ENCODE measurements at places on chromosomes 3 and 15.

DNA sequence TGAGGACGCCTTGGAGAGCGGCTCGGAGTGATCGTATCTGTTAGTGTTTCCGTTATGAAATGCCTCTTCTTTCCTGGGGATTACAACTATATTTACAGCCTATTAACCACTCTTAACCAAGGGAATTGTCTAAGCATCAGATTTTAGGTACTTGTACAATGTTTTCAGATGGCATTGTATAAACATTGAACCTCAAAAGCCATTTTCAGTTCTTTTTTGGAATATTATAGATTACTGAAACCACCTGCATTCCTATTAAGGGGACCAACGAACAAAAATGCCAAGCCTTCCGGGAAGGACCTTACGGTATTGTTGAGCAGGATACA lies 1.1 kb downstream of the NEO1 start:
- no peak for DNase-seq

GRCh38 chr3:37940242-37940908 lies 50.2 kb upstream of the VILL start:
- no peak for DNase-seq

DNA sequence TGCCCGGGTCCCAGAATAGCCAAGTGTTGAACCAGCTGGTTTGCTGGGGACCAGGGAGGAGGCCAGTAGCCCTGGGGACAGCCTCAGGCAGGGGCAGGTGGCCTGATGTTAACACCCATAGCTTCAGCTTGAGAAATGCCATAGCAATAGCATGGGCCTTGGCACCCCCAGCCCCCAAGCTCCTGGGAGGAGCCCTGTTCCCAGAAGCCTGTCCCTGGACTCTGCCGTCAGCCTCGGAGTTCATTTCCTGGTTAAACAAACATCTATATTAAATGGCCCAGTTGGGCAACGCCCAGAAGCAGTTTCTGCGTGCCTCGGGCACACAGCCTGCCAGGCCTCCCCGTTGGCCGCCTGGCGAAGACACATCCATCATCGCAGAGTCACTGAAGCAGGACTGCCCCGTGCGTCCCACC lies 58.2 kb downstream of the FGD5 start:
- no peak for DNase-seq

DNA sequence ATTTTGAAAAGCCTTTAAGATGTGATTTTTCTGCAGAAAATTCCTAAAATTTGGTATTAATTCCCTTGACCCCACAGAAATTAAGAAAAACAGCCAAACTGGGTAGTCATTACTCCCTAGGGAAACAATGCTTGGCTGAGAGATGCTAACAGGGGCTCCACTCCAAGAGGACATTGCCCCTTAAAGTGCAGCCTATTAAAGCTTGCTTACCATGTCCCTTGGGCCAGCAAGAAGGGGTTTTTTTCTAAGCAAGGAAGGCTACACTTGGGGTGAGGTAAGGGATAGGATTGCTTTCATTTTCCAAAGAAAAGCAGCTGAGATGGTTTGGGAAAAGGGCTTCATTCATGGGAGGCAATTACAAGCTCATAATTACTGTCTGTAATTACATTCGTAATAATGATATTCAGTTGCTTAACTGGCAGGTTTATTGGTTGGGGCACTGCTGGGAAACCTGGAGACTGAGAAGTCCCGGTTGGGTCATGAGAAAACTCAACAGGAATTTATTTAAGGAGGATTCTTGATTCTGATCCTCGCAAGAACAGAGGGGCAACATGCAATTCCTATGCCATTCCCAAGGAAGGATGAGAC lies 247.5 kb downstream of the NR1D2 start:
- DNase-seq = no peak

DNA sequence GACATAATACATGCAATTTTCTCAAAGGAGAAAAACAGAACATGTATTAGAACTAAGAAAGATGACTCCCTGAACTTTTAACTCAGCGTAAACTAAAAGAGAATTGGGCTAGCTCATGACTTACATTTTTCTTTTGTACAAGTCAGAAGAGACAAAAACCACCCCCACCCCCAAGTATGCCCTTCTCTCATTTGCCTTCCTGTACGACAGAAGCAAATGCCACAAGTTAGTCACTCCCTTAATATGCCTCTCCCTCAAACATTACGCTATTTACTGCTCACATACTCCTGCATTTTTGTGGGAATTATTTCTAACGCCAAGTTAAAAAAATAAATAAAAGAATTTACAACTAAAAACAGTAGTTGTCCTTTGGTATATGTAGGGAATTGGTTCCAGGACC lies 22.0 kb downstream of the CPEB1 start:
- no peak for DNase-seq

- DNase-seq = no peak
Measured at GRCh38 chr15:87224404-87224803, 1032.1 kb downstream of the NTRK3 start.

DNA sequence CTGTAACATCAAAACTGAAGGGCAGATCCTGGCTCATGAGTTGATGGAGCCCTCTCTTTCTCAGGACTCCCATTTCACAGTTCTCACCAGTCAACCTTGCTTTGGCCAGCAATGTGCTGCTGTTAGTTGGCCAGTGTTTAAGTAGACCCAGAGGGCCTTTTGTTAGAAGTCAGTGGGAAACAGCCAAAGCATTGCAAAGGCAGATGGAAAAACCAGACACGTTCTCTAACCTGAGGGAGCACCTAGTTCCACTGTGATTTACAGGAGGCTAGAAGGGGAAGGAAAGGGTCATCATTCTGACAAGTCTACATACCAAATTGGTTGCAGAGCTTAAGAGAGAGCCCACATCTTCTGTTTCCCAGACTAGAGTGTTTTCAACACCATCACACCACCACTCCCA lies 196.4 kb downstream of the OPA1 start:
- no peak for DNase-seq

DNA sequence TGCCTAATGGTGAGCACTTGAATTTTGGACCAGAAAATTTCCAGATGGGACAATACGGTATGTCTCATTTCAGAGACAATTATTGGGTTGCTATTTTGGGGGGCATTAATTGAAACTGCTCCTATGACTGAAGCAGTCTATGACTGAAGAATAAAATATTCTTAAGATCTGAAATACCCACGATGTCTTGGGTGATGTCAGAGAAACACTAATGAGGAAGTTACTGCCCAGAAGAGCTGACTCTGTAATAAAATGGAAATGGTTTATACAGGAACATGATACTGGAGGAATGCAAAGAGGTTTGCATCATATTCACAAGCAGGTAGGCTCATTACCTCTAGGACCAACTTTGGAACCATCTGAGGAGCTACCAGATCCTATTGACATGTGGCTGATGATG lies 68.7 kb downstream of the IL12A start:
- DNase-seq = no peak

DNA sequence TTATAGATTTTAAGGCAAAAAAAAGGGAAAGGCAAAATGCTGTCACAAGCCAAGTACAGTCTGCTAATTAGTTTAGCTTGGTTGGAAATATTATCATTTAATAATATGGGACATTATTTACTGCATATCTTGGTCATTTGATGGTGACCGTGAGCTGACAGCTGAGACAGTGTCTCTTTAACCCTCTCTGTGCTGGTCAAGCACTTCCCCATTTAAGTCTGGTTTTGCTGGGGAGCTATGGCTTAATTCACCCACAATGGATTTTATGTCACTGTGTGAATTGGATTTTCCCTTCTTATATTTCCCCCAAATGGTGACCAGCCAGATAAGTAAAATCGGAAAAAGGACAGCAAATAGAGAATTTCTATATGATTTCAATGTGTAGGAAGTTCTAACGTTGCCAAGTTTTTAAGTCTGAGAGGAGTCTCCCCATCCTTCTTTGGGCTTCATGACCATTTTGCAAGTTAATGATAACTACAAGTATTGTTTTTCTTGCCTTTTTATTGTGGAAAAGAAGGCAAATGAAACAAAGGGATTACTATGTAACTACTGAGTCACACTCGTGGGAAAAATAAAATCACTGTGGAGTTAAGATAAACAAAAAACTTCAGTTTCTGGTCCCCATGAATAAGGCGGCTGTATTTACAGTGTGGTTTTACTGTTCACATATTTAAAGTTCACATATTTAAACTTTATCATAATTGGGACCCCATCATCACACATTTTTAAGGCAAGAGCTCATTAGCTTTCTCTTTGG lies 373.5 kb downstream of the NR2F2 start:
- no peak for DNase-seq

DNA sequence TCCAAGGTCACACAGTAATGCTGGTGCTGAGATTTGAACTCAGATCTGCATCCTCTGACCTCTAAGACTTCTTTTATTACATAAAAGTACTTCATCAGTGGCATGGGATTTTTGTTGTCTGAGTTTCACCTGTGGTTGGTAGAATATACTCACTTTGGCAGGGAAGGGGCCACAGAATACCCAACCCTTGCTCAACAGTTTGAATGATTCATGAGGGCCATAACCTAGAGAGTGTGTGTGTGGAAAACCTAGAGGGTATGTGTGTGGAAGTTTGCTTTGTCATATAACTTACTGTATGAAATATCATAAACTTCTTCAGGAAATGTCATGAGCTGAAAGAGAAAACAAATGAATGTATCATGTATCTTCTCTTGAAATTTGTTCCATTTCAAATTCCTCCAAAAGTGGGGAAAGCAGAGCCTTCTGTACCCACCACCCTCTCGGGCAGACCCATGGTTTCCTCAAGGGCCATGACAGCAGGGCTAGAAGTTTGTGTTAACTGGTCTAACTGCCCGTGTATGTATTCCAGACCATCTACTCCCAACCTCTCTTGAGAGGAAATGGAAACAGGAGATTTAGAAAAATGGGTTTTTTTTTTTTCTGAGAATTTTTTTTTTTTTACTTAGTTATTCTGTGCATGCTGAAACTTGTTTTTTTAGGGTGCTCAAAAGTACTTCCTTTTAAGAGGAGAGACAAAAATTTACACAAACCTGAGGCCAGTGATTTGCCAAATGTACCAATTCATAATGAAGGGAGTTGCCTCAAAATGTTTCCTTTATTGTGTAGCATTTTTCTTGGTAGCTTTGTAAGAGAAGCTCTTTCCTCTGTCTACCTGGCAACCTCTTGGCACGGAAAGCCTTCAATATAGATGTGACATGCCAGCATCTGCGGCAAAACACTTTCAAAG lies 127.0 kb downstream of the TPRG1 start:
- DNase-seq = no peak

DNA sequence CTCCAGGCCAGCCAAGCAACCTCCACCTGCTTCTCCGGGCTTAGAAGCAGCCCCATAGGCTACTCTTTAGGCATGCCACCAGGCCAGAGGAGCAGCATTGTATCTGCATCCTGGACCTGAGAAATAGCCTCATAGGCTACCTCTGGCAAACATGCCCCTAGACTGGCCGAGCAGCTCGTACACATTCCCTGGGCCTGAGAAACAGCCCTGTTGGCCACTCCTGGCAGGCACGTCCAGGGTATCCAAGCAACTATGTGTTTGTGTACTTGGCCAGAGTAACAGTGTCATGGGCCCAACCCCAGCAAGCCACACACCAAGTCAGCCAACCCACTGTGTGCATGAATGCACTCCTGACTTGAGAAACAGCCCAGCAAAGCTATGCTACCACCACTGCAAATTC lies 498.7 kb upstream of the CDIN1 start:
- DNase-seq = no peak

DNA sequence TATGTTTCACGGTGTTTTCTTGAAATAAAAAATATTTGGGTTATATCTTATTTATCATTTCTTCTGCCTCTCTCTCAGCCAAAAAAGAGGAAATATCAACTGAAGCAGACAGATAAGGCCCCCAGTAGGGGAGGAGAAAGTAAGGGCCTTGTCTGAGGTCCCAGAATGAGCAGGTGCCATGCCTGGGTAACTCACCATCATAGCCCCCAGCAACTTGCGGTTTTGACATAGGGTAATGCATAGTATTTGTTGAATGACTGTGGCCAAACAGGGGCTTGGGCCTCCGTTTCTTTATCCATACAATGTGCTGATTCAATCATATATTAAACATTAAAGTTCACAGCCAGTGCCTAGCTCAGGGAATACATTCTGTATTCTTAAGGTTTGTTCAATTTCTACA lies 119.6 kb downstream of the ABI3BP start:
- DNase-seq = no peak

DNA sequence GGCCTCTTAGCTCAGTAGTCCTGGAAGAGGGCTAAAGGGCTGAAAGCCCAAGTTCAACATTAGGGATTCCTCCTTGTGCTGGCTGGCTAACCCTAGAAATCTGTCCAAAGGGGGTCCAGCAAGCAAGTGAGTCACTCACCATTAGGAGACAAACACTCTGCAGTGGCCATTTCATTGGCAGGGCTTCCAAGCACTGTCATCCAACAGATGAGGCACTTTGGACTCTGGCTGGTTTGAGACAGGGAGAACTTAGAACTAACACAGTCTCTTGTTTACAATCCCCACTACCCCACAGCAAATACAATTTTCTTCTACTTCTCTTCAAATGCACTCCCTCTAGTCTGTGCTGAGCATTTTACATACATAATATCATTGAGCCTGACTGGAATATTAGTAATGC lies 10.1 kb upstream of the WNT5A start:
- no peak for DNase-seq

DNA sequence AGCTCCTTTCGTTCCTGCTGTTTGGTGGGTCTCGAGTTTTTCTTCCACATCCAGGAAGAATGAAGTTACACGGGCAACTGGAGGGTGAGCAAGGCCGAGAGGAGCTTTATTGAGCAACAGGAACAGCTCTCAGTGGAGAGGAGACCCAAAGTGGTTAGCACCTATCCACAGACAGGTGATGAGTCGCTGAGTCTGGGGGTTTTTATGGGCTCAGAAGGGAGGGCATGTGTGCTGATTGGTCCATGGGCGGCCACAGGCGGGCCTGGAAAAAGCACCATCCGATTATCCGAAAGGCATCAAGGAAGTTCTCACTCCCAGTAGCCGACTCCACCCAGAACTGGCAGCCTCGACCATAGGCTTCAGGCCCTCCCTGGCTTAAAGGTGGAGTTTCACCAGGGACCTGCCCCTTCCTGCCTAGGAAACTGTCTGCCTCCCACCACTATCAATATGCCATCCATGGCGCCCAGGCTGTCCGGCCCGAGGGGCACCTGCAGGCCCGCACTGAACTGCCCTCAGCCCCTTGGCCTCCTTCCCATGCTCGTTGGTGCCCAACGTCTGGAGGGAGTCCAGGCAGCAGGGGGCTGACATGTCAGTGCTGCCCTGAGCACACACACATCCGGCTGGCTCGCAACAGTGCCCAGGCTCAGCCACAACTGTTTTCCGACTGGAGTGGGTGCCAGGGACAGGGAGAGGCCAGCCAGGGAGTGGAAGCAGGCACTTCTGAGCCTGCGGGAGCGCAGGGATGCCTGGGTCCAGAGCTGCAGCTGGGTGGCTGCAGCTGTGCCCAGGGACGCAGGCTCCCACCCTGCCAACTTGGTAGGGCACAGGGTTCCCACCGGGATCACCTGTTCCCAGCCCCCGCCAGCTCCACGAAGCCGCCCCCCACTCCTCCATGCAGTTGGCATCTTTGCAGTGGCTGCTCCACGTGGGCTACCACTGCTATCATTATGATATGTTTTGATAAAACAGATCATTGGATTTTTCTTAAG lies 170.2 kb downstream of the FNDC3B start:
- no peak for DNase-seq

GRCh38 chr3:43675593-43675992 lies 15.1 kb upstream of the ABHD5 start:
- no peak for DNase-seq

- no peak for DNase-seq
Measured at GRCh38 chr3:13480340-13481318, 523 bp downstream of the HDAC11 start.

GRCh38 chr3:39349080-39349479 lies 19.6 kb downstream of the CCR8 start:
- DNase-seq = no peak

All from NCI-H1436 treated with DMSO at 0.1 percent for 48 hours (cell line).